T-helper 17 cell (primary cell): ENCODE measurements at places on chromosomes 1 and 21.

- DNase-seq: no peak
Measured at GRCh38 chr1:114330451-114330983, 176.8 kb upstream of the SYT6 start.

GRCh38 chr1:21613072-21613867, 55.9 kb downstream of the RAP1GAP start:
- no peak for DNase-seq

DNA sequence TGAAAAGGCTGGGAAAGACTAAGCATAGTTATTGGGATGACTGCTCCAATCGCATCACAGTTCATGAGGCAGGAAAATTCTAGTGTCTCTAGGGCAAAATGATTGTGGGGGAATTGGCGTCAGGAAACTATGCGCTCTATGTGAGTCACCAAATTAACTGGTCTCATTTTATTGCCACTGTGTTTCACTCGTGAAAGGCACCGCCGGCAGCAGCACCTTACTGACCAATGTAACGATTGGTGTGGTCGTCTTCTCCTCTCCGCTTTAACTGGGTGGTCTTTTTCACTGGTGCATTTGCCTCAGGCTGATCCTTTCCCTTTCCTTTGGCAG, 83.5 kb downstream of the SPAG17 start:
- no peak for DNase-seq

DNA sequence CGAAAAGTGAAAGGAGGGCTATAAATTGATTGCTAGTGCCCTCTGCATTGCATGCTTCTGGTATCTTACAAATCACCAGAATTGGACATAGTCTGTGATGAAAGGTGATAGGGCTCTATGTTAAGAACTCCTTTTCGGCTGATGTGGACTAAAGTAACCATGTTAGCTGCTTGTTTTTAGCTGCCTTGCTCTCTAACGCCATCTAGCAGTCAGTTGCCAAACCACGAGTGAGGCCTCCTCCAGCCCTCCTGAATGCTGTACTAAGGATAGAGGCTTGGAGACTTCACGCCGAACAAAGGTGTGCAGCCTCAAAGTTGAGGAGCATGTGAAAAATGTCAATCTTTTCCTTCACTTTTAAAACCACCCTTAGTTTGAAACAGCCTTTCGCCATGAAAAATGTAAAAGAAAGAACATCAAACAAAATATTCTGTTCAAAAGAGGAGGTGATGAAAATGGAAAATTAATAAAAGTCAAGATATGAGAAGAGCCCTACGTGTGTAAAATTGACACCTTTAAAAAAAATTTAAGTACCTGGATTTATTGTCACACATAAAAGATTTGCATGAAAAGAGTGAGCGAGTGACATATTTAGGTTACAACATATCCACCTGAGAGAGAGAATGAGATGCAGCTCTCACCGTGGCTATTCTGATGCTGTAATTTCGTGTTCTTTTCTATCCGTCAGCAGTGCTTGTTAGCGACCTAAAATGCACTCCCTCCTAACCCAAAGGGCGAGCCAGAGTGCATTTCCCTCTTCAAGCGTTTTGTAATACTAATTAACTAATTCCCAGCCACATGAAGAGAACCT, 8.1 kb downstream of the LRRC53 start:
- DNase-seq: no peak

DNA sequence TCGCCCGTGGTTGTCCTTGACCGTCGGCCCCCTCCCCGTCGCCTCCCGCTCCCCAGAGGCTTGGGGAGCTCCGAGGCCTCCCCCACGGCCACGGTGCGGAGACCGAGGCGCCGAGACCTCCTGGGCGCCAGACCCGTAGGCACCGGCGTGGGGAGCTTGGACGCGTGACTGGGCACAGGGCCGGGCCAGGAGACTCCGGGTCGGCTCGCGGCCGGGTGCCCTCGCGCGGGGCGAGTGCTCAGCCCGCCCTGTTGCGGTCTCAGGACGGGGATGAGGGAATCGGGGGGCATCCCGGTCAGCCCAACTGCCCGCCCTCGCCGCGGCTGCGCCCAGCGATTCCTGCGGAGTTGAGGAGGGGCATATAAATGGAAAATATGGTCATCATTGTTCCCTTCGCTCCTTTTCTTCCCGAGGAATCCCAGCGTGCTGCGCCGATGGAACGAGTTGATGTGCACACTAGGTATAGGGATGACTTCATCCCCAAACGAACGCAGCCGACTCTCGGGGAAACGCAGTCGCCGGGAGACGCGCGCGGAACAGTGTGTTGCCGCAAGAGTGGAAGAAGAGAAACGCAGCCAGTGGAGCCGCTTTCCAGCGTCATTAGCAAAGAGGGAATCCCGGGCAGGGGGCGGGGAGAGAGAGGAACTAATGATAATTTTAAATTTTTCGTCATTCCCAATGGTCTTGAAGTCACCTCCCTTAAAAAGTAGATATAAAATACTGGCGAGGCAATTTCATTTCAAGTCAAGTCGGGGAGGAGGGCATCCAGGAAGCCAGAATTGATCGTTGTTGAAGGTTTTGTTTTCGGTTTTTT, 747 bp upstream of the ENAH start:
- DNase-seq: no peak

DNA sequence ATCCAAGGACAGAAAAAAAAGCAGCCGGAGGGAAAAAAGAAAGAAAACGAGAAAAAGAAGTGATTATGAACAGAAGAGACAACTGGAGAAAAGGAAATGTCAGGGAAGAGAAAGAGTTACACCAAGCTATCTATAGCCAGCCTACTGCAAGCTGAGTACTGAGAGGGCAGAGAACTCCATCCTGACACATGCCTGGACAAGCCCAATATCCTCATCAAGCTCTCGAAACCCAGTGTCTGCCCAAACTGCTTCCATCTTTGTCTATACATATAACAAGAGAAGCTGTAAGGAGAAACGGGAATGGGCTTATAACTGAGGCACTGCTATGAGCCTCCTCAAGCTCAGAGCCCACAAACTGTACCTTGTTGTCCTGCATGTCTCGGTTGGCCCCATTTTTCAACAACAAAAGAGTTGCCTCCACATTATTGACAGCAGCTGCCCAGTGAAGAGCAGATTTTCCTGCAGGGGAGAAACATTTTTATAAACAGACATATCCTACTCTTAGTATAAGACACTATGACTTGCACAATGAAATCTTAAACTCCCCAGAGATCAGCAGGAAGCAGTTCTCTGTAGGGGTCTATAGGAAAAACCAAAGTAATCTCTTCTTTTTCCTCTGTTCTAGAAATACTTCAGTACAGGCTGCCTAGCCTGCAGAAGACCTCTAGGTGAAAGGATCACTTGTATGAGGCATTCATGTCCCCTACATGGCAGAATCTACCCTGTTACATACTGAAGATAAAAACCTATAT, 21.2 kb upstream of the ADAM30 start:
- no peak for DNase-seq

GRCh38 chr1:77757603-77758002, 2.0 kb downstream of the USP33 start:
- DNase-seq: no peak

- DNase-seq: peak; percentile 15
Measured at GRCh38 chr1:198678301-198678836, 39.5 kb downstream of the PTPRC start.

- DNase-seq: no peak
Measured at GRCh38 chr1:84603223-84603622, 29.0 kb upstream of the CTBS start.
